ENCODE measurements at places on chromosomes 2 and 18.

GRCh38 chr2:30866974-30867373 lies 59.7 kb upstream of the CAPN13 start:
- no peak for DNase-seq

- no peak for DNase-seq
These were observed 370.4 kb downstream of the CLIP4 start for GRCh38 chr2:29485631-29486030.

DNA sequence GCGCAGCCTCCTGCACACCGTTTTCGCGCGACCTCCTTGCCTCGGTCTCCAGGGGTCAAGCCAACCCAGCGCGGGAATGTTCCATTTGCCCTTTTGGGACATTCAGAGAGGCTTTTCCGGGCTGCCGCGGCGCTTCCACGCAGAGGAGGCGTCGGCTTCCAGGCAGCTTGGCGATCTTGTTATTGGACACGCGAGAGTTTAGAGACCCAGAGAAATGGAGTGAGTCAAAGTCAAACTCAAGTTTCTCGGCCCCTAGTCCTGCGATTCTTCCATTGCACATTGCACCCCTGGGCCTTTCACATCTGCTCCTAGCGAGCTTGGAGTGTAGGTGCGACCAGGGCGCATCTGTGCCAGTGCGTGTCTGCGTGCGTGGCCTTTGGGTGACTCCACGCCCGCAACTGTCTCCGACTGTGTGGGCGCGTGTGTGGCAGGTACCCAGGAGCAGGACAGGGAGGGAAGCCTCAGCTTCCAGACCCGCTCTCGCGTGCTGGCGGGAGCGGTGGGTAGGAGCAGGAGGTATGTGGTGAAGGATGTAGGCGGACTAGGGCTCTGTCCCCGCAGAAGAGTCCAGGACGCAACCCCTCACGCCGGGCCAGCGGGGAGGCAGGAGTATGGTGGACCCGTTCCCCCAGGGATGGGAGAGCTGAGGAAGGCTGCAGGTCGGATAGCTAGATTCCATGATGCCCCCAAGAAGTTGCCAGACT lies 13.5 kb downstream of the SIX3 start:
- DNase-seq: no peak

GRCh38 chr2:207289295-207290018 lies 123.7 kb upstream of the KLF7 start:
- no peak for DNase-seq

DNA sequence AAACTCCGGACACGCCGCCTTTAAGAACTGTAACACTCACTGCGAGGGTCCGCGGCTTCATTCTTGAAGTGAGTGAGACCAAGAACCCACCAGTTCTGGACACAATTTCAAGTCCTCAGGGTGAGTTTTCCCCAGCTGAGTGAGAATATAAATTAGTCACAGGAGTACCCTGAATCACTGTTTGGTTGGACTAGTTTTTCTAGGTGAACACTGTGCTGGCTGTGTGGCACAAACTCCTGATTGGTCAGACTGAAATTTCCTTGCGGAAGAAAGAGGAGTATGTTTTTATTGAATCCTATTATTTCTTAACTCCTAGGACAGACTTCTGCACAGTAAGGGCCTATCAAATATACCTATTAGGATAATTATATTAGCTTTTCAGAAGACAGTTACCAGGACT lies 288.1 kb upstream of the UBE2E3 start:
- DNase-seq: no peak

GRCh38 chr2:161257123-161257952 lies 50.9 kb upstream of the PSMD14 start:
- no peak for DNase-seq

Data from activated gamma-delta T cell treated with Interleukin-2 at 50 U/mL for 16 hours (primary cell).